ENCODE measurements at places on chromosomes 2 and 18.

DNA sequence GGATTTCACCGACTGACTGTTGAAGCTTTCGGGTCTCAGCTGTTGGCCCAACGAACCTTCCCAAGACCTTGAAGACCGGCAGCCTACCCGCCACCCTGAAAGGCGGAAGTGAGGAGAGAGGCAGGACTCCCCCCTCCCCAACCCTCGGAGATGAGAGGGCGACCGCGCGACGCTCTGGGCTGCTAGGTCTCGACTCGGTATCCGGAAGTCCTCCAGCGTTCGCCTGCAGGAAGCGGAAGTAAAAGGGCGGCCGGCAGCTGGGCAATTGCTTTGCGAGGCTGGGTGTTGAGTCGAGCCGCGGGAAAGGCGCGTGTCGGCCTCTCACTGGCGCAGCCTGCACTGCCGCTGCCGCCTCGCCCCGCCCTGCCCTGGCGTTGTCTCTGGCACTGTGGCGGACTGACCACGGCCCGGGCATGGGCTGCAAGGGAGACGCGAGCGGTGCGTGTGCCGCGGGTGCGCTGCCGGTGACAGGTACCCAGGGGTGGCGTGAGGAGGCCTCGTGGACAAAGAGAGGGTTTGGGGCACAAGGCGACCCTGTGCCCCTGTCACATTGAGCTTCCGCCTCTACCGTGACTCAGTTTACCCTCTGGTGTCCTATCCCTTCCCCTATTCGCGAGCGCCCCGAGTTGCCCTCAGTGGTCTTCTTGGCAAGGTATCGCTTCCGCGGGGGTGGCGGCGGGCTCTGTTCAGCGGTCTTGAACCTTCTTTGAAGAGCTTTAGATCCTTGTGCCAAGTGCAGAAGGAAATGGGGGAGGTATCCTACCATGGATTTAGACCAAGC, at the start of gene UGGT1:
Gene UGGT1, plus strand, starts transcription at position 256 of the 781 bp plus-strand sequence. Its CDS starts 158 bp downstream, at position 414.
- peak; percentile 95 for DNase-seq

DNA sequence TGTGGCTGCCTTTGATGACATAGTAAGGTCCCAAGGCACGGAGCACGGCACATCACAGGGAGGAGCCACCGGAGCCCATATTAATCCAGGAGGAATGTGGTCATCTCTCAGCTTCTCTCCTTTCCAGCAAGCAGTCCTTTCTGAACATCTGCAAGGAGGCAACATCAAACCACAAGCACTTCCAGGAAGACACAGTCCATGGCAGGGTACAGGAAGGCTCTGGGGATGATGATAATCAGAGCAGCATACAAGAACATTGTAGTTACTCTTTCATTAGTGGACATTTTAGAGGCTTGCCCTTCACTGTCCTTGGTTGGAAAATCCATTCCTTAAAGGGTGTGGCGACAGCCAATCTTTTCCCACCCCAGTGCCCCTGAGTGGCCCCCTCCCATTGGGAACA, 31.1 kb downstream of the YPEL5 start:
- DNase-seq, result no peak

GRCh38 chr18:53753601-53754000, 470.9 kb downstream of the MBD2 start:
- DNase-seq, result no peak

GRCh38 chr2:48175254-48175653, 269.0 kb upstream of the FBXO11 start:
- DNase-seq, result no peak

- no peak for DNase-seq
Observed at GRCh38 chr2:194686569-194686968, 970.5 kb upstream of the SLC39A10 start.

DNA sequence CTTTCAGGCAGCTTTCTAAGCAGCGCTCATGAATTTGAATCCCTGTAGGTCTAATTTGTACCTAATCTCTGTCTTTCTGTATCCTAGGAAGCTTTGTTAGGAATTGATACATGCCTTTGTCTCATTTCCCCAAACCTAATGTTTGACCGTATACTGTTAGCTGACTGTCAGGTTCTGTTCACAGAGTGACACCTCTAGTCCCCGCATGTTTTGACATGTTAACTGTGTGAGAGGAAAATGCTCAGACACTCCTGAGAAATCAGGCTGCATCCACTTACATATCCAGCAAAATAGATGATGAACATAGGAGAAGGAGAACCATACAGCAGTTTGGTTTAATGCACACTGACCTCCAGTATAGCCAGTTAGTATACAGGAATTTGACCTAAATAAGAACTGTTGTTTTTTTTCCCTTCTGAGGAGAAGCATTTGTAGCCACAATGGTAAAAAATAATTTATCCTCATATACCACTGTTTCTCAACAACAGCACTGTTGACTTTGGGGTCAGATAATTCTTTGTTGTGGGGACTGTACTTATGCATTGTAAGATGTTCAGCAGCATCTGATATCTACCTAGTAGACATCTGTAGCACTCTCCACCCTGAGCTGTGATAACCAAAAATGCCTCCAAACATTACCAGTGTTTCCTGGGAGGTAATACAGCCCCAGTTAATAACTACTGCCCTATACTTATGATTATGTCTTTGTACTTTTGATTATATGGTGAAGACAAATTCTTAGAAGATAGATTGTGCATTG, 130.9 kb downstream of the NCOA1 start:
- DNase-seq, result no peak

GRCh38 chr2:239060676-239061075, 212.8 kb downstream of the TWIST2 start:
- DNase-seq, result no peak

GRCh38 chr2:96684883-96685576, 42.5 kb downstream of the FER1L5 start:
- DNase-seq, result no peak

DNA sequence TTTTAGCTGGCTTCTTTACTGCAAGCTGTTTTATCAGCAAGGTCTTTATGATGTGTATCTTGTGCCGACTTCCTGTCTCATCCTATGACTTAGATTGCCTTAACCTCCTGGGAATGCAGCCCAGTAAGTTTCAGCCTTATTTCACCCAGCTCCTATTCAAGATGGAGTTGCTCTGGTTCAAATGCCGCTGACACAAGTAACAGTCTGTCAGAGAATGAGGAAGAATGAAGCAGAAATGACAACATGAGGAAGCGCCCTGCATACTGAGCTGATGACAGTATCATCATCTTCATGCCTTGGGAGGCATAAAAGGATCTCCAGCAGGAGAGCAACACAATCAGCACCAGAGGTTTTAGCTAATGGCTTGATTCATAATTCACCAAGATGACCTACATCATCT, 309.4 kb downstream of the NBAS start:
- no peak for DNase-seq

- no peak for DNase-seq
Observed at GRCh38 chr2:186995092-186995491, 146.1 kb upstream of the ZSWIM2 start.

GRCh38 chr18:2336690-2337392, 234.5 kb downstream of the METTL4 start:
- no peak for DNase-seq

DNA sequence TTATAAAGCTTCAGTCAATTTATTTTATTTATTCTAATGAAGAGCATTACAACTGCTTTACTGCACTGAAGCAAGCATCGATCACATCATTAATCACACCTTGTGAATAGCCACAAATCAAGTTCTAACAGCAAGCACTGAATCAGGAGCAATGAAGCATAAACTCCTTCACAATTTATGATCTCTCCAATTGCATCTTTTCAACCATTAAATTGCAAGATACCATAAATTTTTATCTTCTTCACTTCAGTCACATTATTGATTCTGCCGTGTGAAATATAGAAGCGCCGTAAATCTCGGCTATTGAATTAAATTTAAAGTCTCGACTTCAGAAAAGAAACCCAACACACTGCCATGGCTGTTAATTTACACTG, 298.7 kb downstream of the CDCA7 start:
- no peak for DNase-seq

GRCh38 chr2:12045864-12046291, 299.4 kb downstream of the LPIN1 start:
- DNase-seq, result no peak

DNA sequence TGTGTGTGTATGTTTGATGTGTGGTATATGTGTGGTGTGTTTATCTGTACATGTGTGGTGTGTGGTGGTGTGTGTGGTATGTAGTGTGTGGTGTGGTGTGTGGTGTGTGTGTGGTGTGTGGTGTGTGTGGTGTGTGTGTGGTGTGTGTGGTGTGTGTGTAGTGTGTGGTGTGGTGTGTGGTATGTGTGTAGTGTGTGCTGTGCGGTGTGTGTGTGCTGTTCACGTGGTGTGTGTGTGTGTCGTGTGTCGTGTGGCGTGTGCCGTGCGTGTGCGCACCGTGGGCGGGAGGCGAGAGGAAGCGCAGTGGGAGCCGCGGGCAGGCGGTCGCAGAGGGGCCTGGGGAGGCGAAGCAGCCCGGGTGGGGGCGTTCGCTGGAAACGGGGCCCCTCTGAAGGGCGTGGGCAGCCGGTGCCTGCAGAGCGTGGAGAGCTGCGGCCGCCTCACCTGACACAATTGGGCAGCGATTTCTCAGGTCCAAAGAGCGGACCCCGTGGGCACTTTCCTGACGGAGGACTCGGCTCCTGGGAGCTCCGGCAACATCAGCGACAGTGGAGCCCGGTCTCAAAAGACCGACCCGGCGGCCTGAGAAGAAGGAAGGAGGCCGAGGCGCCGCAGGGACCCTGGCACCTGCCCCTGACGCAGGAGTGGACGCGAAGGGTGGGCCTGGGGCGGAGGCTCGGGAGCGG, 741.1 kb upstream of the SALL3 start:
- no peak for DNase-seq

DNA sequence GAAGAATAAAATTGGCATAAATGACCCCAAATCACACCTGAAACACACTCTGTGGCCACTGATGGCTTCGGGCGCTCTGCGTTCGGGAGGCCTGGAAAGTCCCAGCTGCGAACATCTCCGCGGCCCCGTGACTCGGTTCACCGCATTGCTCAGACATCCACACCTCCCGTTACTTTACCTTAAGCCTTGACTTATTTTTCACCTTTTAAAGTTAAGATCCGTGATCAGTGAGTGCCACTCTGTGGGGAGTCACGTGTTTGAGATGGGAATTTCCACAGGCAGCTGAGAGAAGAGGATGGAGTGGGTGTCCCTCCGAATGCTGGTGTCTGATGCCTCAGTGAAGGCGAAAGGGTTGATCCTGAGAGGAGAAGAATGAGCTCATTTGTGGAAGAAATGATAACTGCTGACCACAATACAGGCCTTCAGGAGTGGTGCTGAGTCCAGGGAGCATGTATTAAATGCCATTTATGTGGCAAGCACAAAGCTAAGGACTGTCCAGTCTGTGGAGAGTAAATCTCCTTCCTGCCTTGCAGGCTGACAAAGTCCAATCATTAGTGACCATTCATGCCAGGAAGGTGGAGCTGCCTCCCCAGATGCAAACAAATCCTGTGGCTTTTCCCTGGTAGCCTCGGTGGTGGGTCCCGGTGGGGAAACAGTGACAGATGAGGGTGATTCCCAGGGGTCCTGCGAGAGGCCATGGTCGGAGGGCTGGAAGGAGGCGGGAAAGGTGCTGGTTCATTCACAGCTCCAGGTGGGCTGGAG, 168.8 kb downstream of the RTP5 start:
- no peak for DNase-seq

DNA sequence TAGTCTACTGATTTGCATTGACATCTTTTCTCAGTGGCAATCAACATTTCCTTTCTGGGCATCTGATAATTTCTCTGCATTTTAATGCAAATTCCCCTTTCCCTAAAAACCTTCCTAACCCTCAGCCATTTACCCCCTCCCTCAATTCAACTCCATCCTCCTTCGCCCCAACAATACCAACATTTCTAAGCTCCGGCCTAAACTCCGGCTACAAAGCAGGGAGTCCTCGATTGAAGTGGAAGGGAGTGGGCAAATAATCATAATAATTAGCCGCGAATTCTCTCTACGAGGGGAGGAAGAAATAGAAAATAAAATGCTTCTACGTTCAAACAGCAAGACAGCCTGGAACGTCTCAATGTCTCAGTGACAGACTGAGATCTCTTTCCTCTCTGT, 4.6 kb downstream of the BCL11A start:
- no peak for DNase-seq

DNA sequence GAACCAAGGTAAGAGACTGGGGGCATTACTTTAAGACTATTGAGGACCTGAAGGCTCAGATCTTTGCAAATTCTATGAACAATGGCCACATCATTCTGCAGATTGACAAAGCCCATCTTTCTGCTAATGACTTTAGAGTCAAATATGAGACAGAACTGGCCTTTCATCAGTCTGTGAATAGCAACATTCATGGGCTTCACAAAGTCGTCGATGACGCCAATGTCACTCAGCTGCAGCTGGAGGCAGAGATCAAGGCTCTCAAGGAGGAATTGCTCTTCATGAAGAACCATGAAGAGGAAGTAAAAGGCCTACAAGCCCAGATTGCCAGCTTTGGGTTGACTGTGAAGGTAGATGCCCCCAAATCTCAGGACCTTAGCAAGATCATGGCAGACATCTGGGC, 43.8 kb upstream of the SLC4A10 start:
- no peak for DNase-seq

DNA sequence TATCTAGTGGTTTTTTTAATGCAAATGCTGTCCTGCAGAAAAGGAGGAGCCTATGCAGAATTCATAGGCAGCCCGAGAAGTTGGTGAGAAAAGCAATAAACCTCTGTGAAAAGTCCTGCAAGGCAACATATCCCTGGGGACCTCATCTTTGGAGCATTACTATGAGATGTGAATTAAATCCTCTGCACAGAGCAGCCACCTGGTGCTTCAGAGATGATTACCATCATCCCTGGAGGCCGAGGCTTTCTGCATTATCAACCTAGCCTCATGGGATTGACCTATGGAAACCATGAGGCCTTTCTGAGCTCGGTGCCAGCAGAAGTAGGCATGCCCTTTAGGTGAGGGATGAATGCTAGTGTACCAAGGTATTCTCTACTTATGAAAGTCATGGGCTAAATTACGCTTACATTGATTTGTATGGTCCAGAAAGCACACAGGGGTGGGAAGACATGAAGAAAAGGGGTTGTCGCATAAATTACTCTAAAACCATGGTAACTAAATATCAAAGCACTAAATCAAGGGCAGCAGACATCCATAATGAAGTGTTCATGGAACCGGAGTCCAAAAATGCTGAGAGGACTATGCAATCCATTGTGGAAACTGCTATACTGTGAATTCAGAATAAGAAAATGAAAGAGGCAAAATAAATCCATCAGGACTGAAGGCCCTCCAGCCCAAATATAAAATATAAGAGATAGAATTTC, 623.5 kb upstream of the DDX18 start:
- no peak for DNase-seq

GRCh38 chr2:171345971-171346722, 87.6 kb downstream of the METTL8 start:
- DNase-seq, result no peak

GRCh38 chr2:222993920-222994650, 57.9 kb upstream of the KCNE4 start:
- DNase-seq, result peak; percentile 79

GRCh38 chr2:127887776-127888130, 2.0 kb upstream of the AMMECR1L start:
- no peak for DNase-seq

DNA sequence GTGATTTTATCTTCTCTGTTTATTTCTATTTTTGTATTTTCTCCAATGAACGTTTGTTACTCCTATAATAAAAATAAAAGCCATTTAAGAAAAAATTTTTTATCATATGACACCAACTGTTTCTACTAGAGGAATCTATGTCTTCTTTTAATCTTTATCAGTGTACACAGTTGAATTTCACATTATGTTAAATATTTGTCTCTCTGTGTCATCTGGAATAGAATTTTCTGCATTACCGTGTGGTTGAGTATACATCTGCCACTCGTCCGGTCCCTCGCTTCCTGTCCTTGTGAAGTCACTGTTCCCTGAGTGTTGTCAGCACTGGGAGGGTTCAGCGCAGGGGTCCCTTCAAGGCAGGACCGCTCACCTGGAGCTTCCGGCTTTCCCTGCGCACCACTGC, 99.2 kb downstream of the LDLRAD4 start:
- DNase-seq, result no peak
